ENCODE measurements at places on chromosomes 4 and X.

- DNase-seq = no peak
Measured at GRCh38 chrX:46279214-46279924, 265.9 kb downstream of the ZNF674 start.

- DNase-seq = no peak
Measured at GRCh38 chrX:137028699-137029098, 5.1 kb downstream of the GPR101 start.

DNA sequence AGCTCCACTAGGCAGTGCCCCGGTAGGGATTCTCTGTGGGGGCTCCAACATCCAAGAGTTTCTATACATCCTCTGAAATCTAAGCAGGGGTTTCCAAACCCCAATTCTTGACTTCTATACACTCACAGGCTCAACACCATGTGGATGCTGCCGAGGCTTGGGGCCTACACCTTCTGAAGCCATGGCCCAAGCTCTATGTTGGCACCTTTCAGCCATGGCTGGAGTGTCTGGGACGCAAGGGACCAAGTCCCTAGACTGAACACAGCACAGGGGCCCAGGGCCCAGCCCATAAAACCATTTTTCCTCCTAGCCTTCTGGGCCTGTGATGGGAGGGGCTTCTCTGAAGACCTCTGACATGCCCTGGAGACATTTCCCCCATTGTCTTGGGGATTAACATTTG, 511.8 kb downstream of the TRAM1L1 start:
- DNase-seq = no peak

DNA sequence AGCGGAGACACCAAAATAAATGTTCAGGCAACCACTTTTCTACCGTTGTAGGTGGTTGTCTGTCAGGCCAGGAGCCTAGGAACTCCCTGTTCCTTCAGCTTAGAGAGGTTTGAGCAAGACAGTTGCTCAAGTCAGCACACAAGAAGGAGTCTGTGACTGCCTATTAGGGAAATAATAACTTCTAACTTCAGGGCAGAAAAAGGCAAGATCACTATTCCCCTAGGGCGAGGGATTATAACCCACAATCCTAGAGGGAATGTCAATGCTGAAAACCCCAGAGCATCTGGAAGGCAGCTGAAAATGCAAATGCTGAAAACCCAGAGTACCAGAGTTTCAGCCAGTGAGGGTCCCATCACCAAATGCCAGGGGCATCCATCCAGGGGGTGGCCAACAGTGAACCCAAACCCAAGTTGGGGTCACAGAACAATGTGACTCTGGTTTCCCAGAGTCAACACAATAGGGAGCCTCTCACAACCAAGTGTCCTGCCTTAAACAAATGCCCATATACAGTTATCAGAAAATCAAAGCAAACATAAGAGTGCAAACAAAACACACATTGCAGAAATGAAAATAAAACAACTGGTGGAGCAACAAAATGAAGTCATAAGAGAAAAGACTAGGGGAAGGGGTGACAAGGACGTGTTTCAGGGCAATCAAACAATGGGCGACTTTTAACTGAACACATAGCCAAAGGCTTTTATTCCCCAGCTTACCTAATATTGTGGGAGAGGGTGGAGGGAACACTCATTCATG, 27.6 kb downstream of the MORF4L2 start:
- no peak for DNase-seq

DNA sequence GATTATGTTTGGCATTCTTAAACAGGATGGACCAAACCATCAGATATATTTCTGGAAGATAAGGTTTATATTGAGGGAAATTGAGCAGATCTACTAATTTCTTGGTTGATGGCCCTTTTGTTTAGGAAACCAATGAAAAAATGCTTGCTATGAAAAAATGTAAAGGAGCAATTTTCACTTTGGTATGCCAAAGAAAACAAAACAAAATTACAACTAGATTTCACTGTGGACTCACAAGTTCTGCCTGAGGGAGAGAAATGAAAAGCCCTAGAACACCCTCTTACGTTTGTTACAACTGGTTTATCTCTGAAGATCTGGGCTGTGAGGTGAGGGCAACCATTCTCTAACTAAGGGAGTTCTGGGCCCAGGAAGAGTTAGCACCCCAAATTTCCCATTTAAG, 122.5 kb upstream of the IL15 start:
- DNase-seq = no peak

DNA sequence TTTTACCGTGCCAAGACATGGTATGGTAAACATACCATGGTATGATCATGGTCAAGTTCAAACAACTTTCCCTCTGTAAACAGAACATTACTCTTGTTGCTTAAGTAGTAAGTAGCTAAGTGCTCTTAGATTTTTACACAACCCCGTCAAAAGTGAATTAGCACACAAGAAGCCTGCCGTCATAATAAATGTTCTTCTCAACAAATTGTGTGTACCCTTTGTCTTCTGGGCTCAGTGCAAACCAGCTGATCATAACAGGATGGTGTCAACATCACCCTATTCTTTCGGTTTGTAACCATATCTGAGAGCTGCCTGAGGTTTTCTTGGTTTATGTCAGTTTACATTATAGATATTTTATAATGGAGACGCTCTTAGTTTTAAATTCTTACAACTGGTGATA, 28.8 kb downstream of the MSL3 start:
- no peak for DNase-seq

DNA sequence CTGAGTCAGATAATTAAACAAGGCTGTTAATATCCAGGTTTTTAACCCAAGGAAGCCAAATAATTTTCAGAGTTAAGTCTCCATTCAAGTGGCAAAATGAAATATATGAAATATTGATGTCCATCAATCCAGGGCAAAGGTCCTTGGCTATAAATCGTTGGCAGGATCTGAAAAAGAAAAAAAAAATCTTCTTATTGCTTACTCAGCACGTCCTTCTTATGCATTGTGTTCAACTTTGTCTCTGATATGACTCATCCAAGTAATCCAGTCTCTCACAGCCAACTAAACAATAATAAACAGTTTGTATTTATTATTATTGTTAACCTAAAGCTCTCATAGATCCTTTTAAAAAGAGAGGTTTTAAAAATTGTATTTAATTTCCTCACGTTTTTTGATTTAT, 851.2 kb downstream of the ADGRL3 start:
- no peak for DNase-seq

DNA sequence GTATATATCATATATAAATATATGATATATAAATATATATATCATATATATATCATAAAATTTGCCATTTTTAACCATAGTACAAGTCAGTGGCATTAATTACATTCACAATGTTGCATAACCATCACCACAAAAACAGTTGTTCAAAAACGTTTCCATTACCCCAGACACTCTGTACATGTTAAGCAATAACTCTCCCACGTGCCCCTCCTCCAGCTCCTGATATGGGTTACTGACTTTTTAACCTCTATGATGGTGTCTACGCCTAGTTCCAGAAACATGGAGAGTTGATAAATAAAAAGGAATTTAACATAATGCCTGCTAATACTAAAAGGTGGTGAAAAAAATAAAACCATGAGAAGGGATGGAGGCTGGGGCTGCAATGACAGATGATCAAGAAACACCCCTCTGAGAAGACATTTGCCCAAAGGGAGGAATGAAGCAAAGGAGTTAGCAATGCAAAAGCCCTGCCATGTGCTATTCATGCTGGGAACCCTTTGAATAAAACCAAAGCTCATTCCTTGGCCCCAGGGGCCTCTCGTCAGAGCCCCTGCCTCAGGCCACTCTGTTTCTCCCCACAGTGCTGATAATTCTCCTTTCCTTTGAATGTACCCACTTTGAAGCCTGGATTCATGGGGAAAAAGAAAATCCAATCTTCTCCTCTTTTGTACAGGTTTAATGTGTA, 144.3 kb downstream of the NWD2 start:
- DNase-seq = no peak

GRCh38 chrX:41686788-41687187, 2.0 kb upstream of the GPR34 start:
- DNase-seq = no peak

GRCh38 chr4:15719506-15719905, 16.6 kb downstream of the BST1 start:
- no peak for DNase-seq

DNA sequence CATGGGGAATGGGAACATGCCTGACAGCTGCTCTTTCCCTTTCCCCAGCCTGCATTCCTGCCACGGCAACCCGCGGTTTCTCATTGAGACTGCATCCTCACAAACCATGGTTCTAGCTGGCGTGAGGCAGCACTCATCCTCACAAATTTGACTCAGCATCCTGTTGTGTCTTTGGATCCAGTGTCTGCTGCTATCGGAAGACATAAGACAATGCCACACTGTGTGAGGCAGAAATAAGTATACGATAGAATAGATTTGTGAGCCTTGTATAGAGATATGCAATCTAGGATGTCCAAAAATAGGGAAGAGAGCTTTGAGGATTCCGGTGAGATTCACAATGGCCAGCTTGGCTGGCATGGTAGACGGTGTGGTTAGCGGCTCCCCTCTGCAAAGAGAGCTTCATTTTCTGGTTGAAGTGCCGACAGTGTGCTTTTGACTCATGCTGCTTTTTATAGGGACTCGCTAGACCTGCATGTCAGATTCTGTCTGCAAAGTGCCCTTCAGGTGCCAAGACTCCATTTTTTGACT, 161.3 kb upstream of the PSAPL1 start:
- no peak for DNase-seq

- peak; percentile 43 for DNase-seq
Measured at GRCh38 chrX:54043541-54044125, 640 bp downstream of the PHF8 start.

DNA sequence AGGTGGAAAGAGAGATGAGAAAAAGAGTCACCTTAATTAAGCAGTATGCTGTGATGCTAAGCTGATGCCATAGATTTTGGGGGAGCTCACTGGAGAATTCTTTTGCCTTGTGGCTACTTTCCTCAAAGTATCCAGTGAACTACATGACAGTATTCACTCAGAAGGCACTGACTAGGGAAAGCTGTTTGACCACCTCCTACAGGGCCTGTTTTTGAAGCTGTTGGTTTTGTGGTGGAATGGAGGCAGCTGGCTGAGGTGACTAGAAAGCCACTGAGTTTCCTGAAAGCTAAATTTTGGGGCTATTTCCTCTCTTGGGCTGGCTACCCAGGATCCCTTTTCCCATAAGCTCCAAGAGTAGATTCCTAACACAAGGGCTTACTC, 124.8 kb upstream of the EOLA2 start:
- DNase-seq = no peak

- no peak for DNase-seq
Measured at GRCh38 chr4:76105652-76106051, 31.1 kb downstream of the ART3 start.

DNA sequence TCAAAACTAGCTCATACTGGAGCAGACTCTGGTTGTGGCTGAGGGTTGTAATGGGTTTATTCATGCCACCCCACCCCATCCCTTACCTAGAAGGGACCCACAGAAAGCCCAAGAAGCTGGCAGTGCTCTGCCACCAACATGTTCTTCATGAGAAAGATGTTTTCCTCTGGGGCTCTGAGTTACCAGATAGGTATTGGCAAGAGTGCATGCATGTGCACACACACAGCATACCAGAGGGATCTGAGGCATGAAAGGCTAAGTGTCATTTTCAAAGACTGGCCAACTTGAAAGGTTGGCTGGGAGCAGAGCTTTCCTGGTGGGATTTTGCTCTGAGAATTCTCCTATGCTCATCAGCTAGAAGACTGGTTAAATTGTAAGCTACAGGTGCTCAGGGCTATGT, 65.2 kb downstream of the PHOX2B start:
- DNase-seq = no peak

GRCh38 chr4:15729910-15730533, 27.2 kb downstream of the BST1 start:
- DNase-seq = no peak

DNA sequence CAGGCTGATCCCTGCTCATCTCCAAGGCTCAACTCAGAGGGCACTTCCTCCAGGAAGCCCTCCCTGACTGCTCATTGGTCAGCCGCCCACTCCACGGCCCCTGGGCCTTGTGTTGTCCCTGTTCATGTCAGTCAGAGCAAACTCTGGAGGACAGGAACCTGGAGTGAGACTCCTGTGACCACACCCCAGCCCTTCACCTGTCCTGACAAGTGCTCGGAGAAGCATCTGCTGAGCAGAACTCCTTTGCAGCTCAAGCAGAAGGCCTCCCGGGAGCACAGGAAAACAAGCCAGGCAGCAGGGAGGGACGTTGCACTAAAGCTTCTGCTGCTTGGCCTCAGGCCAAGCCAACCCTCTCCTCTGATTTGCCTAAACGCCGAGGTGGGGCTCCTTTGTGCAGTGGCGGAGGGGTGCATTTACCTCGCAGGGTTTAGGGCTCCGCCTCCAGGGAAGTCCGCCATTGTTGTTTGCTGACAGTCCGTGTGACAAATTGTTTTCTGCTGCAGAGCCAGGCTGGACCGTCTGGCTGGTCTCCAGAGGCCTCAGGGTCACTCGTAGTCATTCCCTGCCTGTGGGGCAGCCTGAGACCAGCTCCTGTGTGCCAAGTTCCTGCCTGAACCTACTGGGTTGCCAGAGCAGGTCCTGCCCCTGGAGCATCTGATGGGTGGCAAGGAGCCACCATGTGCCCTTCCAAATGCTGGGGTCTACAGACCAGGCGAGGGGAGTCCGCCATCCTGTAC, 61.8 kb downstream of the C4orf50 start:
- DNase-seq = no peak

- DNase-seq = no peak
Measured at GRCh38 chrX:129763666-129764065, 16.1 kb upstream of the SASH3 start.

DNA sequence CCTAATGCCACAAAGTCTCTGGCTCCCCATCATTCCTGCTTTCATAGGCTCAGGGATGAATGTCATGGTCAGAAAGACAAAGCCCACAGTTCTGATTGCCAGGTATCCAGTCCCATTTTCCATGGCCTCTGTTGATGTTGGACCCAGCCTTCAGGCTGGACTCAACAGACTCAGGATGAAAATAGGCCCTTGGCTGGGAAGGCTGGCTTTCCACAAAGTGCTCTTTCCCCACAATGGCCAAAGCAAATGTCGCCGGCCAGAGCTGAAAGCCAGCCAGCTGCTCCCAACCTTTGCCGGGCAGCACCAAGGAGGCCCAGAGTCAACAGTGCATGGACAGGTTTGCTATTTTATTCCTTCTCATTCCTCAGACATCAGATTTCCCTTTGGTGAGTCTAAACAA, 430.1 kb upstream of the FGF16 start:
- DNase-seq = no peak

DNA sequence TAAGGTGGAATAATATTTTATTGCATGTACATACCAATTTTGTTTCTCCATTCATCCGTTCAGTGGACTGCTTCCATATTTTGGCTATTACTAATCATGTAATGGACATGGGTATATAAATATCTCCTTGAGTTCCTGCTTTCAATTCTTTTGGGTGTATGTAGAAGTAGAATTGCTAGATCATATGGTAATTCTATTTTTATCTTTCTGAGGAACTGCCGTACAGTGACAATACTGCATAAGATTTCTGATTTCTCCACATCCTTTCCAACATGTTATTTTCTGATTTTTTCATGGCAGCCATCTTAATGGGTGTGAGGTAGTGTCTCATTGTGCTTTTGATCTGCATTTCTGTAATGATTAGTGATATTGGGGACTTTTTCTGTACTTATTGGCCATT, 19.2 kb downstream of the ALPK1 start:
- no peak for DNase-seq

DNA sequence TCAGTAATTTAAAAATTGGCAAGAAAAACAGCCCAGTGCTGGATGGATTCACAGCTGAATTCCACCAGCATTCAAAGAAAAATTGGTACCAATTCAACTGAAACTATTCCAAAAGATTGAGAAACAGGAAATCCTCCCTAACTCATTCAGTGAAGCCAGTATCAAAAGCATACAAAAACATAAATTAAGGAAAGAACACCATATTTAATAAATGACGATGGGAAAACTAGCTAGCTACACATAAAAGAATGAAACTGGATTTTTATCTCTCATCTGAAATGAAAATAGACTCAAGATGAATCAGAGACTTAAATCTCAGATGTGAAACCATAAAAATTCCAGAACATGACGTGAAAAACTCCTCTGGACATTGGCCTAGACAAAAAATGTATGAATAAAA, 516.8 kb upstream of the SPANXN1 start:
- no peak for DNase-seq
